Astrocyte of the spinal cord (primary cell): ENCODE measurements at places on chromosomes 4 and X.

- peak; percentile 79 for DNase-seq
Observed at GRCh38 chrX:7132335-7133049, 15.0 kb upstream of the STS start.

- DNase-seq, result peak; percentile 39
Observed at GRCh38 chrX:68261060-68261672, 172.1 kb downstream of the OPHN1 start.

DNA sequence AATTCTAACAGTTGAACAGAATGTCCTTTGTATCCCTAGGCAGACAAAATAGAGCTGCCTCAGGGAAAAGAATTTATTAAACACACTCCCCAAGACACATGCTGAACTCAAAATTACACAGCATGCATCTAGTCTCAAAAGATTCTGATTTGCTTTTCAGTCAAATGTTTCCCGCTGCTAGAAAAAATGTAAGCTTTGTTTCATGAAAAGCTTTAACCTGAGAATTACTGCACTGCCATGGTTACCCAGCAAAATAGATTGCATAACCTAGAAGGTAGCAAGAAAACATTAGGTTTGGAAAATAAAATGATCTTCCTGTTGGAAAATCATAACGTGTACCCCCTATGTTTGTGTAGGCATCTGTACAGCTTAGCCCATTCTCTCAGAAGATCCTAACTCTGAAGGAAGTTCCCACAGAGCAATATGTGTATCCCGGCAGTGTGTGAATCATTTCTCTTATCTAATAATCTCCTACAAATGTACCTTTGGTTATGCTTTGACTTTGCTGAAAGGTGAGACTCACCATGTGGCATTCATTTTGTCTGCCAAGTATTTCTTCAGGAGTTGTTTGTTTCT, 646.9 kb downstream of the STPG2 start:
- DNase-seq, result peak; percentile 48

- DNase-seq, result no peak
Observed at GRCh38 chrX:11465648-11466411, 172.6 kb downstream of the AMELX start.
